Chondrocyte (in vitro differentiated cells): ENCODE measurements at places on chromosomes 3 and 15.

- no peaks in the 10 kb centered on the region for H3K4me1 ChIP-seq
- DNase-seq = no peak
- no peaks in the 10 kb centered on the region for H3K36me3 ChIP-seq
- no peak overlapping the region for H3K4me3 ChIP-seq
Observed at GRCh38 chr3:38687321-38687720, 37.8 kb upstream of the SCN5A start.

- no peak overlapping the region for H3K27ac ChIP-seq
- no peak overlapping the region for H3K4me3 ChIP-seq
- no peak for DNase-seq
- H3K27me3 ChIP-seq = peaks cover 17% of the 10 kb centered on the region
- H3K4me1 ChIP-seq = no peaks in the 10 kb centered on the region
- no peaks in the 10 kb centered on the region for H3K36me3 ChIP-seq
Observed at GRCh38 chr3:53534676-53535400, 40.4 kb downstream of the CACNA1D start.

DNA sequence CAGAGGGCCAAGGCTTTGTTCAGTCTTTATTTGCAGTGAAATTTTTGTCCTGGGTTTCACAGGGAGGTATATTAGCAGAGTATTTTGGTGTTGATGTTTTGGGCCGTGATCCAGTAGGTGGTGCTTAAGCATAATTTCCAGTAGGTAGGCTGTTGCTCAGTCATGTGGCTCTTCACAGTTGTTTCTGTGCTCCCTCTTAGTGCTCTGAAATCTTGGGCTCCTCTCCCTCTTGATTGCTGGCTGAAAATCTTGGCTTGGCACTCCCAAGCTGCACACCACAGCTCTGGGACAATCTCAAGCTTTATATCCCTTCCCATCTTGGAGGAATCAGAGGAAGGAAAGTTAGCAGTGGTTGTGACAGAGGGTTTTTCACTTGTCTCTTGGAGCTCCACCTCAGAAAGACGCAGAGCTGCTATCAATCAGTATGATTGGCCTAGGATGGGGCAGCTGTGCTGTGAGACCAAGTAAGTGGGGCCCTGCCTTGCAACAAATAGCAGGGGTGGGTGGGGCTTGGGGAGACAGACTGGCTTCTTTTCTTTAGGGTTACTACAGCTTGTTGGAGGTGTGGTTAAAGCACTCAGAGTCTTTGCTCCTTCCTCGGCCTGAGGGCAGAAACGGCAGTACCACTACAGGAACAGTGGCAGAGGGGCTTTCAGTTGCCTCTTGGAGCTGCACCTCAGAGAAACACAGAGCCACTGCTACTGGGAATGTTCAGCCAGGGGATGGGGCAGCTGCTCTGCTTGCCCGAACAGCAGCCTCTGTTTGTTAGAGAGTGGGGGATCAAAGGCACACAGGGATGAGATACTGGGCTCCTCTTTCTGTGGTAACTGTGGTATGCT is 627.0 kb downstream of the SI start:
- H3K4me1 ChIP-seq = peaks cover 15% of the 10 kb centered on the region
- no peak overlapping the region for H3K4me3 ChIP-seq
- no peak for DNase-seq
- H3K27ac ChIP-seq = no peak overlapping the region
- H3K36me3 ChIP-seq = no peaks in the 10 kb centered on the region

- no peaks in the 10 kb centered on the region for H3K27me3 ChIP-seq
- peak overlapping the region; percentile 94 for H3K27ac ChIP-seq
- H3K4me1 ChIP-seq = peaks cover 64% of the 10 kb centered on the region
- DNase-seq = no peak
Observed at GRCh38 chr3:179196098-179196497, 47.9 kb downstream of the PIK3CA start.

- DNase-seq = no peak
- peaks cover 5% of the 10 kb centered on the region for H3K27me3 ChIP-seq
- no peak overlapping the region for H3K4me3 ChIP-seq
- no peaks in the 10 kb centered on the region for H3K36me3 ChIP-seq
- peaks cover 11% of the 10 kb centered on the region for H3K4me1 ChIP-seq
Observed at GRCh38 chr3:54746722-54747121, 181.1 kb downstream of the LRTM1 start.

GRCh38 chr15:31172606-31173005 is 71.1 kb upstream of the TRPM1 start:
- no peak overlapping the region for H3K4me3 ChIP-seq
- no peak overlapping the region for H3K27ac ChIP-seq
- no peaks in the 10 kb centered on the region for H3K4me1 ChIP-seq
- peaks cover 6% of the 10 kb centered on the region for H3K27me3 ChIP-seq
- no peak for DNase-seq
- H3K36me3 ChIP-seq = no peaks in the 10 kb centered on the region
